ENCODE measurements at places on chromosomes 12 and 14.
A peak's percentile ranks its signal among the peaks of the same experiment; 100 is the strongest.

GRCh38 chr14:31435276-31435675 is 14.9 kb upstream of the HEATR5A start:
- DNase-seq = no peak

DNA sequence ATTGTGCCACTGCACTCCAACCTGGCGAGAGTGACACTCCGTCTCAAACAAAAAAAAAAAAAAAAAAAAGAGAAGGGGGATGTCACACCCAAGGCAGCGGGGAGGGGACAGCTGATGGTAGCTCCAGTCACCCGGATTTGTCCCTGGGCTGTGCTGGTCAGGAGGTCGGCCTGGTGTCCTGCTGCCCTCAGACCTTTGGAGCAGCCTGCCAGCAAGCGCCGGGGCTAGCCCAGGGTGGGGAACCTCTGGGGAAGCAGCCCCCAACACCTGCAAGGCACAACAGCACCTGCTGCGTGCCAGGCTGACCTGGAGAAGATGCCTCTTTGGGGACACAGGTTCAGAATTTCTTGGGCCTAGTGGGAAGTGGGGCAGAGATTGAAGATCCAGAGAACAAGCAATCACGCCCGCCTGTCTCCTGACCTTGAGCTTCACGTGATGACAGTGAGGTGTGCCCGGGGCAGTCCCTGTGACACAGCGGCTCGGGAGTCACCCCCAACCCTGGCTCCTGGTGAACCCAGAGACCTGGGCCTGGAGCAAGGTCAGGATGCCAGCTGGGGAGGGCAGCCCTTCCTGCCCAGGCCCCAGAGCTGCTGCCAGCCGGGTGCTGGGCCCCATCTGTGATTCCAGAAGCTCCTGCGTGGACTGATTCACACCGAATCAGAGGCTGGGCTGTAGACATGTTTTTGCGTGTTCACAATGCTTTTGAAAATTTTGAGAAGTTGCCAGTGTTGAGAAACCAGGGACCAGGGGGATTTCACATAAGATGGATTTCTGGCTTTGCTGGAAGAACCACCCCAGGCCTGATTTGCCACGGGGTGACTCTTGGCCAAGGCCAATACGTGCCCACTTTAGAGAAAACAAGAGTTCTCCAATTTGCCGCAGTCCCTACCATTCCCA is 66.4 kb downstream of the RFLNA start:
- no peak for DNase-seq

GRCh38 chr12:19695244-19696098 is 256.2 kb downstream of the AEBP2 start:
- DNase-seq = no peak

DNA sequence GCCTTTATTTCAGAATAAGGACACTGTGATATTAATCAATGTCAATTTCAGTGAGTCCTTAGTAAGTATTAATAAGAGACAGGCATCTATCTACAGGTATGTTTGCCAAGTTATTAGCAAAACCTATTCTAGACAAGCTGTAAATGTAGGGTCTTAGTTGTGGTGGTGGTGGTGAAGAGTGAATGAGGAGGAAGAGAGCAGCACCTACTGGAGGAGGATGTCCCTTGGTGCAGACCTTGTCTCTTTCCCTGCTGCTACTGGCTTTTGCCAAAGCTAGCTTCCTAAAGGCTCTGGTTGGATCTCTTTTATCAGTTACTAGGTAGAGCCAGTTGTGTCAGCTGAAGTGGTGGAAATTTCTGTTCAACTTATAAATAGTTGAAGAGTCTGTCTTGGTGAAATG is 304.8 kb upstream of the ATP2B1 start:
- DNase-seq = peak; percentile 6

GRCh38 chr12:66453844-66454243 is 151.6 kb downstream of the HELB start:
- DNase-seq = no peak

GRCh38 chr14:87097015-87097414 is 896.0 kb downstream of the GALC start:
- no peak for DNase-seq

GRCh38 chr12:54958048-54958658 is 26.4 kb downstream of the TESPA1 start:
- peak; percentile 40 for DNase-seq

DNA sequence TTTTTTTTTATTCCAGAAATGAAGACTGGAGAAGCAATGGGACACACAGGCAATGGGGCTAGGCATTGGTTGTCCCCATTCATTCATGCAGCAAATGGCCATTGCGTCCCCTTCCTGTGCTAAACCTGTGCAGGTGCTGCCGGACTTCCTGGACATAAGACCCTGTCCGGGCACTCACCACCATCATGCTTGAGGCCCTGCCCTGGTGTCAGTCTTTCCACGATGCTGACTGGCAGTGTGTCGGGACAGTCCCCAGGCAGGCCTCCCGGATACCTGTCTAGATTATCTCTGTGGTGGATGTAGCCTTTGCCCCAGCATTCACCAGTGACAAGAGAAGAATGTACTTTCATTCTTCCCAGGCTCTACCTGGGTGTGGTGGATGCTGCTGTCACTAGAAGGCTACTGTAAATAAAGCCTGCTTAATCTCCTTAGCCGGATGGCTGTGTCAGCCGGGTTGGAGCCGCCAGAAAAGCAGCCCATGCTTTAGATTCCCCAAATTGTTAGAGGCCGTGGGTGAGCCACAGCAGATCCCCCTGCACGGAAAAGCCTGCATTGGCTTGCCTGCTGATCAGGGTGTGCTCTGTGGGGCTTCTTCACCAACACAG is 94.5 kb upstream of the PARP11 start:
- no peak for DNase-seq

DNA sequence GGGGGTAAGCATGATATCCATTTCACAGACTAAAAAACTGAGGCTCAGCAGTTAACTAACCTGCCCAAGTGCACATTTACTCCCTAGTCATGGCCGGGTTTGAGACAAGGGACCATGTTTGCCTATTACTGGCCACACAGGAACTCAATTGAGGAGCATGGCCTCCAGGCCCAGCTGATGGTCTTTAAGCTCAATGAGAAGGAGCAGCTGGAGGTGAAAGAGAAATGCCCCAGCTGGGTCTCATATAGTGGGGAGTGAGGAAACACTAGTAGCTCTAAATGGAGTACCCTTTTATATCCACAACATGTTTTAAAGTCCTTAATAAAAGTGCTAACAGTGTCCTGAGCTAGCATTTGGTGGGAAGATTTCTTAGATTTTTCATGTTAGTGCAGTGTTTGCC is 1.6 kb downstream of the TDP1 start:
- no peak for DNase-seq

DNA sequence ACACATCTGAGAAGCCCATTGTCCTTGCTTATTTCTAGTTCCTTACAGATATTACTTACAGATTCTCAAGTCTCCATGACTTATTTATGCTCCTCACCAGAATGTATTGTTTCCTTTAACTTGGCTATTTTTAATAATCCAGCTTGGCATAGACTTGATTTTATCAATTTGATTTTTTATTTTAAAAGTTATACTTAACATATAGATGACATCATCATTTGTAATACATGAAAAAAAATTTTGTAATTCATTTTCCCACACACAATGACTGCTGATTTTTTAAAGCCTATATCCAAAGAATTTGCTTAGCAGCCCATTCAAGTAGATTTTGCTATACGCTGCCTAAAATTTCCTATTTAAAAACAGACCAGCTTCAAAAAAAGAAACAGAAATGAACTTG is 39.8 kb downstream of the PTPRR start:
- no peak for DNase-seq

DNA sequence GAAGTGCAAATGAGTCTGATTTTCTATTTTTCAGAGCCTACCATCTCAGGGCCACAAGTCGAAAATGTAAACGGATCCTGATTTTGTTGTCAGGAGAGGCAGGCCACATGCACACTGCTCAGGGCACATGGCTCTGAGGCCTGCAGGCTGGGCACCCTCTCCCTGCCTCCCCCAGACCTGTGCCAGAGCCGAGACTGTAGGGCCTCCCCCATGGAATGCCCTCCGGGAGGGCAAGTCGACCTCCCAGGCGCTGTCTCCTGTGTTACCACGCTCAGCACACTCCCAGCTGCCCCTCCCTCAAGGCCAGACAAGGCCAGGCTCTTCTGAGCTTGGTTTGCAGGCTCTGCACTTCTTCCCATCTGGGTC is 121.7 kb downstream of the CRACR2A start:
- no peak for DNase-seq

DNA sequence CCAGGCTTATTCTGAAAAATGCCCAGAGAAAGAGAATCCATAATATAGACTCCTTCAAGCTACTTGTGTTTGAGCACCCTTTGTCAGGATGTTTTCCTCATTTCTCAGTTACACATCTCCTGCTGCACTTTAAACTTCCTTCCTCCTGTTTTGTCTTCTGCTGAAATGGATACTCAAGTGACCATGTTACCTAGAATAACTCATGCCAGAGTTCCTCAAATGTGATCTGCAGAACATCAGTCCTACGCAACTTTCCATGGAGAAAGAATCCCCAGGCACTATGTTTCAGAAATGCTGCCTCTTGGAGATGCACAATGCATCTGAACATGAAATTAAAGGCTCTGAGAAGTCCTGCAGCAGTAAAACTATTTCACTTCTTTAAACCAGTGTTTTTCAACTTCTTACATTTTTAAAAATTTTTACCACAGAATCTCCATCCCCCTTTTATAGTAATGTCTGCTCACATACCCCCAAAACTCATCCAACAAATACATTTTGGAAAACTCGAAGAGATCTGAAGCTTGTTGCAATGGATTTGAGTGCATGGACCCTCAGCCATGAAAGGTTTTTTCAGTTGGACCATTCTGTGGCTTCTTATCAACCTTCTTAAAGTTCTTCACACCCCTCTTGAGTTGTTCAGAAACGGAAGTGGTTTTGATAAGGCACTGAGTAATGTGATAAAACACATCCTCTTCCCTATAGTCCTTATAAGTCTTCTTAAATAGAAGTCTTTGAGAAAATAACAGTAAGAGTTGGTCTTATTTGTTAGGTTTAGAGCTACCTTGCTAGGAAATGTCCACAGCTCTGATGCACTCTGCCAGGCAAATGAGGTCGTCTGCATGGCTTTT is 84.5 kb upstream of the KCNA1 start:
- no peak for DNase-seq

GRCh38 chr14:53942970-53943750 is 13.5 kb downstream of the BMP4 start:
- DNase-seq = no peak

- DNase-seq = peak; percentile 69
Measured at GRCh38 chr12:52358575-52359350, 8.5 kb downstream of the KRT85 start.

- no peak for DNase-seq
Measured at GRCh38 chr14:104576970-104577332, 2.6 kb upstream of the C14orf180 start.

GRCh38 chr12:49557187-49557916 is 10.6 kb downstream of the MCRS1 start:
- no peak for DNase-seq

- no peak for DNase-seq
Measured at GRCh38 chr14:101704140-101704539, 57.4 kb upstream of the PPP2R5C start.

DNA sequence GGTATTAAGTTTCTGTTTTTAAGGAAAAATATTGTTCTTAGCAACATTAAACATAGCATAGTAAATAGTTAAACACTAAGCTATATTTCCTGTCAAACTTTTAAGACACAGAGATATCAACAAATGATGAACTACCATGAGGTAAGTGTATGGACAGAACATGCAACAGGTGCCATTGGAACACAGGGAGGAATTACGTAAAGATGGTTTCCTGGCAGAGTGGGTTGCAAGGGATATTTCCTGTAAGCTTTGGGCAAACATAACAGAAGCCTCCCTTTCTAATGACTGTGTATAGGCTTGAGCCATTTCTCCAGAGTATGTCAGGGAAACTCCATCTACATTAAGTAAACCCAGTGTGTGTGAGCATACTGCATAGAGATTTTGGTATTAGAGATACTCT is 31.7 kb upstream of the HELB start:
- no peak for DNase-seq

DNA sequence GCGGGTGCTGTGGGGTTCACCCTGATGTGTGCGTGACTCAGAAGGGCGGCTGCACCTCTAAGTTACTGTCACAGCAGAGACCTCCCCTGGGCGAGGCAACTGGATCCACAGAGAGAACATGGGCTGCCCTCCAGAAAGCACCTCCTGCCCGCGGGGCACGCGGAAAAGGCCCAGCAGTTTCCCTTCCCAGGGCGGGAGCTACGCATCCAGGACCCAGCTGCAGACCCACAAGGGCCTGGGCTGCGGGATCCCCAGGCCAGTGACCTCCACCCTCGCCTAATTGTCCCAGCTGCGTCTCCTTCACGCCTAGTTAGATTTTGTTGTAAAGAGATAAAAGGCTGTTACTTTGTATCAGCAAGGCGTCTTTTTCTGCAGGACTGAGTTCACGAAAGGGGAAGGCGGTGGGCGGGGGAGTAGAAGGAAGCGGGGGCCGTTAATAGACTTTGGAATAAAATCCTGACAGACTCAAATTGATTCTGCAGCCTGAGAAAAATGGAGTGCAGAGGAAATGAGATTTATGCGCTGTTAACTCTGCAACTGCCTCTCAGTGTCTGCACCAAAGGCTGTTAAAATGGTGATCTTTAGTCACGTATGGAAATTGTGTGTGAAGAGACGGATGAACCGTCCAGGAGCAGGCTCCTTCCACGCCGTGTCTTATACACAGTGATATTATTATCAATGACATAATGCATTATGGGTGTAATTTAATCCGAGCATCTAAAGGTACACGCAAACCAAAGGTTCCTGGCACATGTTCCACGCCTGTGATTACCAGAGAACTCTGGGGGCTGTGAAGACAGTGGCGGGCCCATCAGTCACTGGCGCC is 65.9 kb upstream of the FBRSL1 start:
- no peak for DNase-seq

GRCh38 chr12:79191391-79191790 is 326.8 kb downstream of the SYT1 start:
- DNase-seq = no peak

DNA sequence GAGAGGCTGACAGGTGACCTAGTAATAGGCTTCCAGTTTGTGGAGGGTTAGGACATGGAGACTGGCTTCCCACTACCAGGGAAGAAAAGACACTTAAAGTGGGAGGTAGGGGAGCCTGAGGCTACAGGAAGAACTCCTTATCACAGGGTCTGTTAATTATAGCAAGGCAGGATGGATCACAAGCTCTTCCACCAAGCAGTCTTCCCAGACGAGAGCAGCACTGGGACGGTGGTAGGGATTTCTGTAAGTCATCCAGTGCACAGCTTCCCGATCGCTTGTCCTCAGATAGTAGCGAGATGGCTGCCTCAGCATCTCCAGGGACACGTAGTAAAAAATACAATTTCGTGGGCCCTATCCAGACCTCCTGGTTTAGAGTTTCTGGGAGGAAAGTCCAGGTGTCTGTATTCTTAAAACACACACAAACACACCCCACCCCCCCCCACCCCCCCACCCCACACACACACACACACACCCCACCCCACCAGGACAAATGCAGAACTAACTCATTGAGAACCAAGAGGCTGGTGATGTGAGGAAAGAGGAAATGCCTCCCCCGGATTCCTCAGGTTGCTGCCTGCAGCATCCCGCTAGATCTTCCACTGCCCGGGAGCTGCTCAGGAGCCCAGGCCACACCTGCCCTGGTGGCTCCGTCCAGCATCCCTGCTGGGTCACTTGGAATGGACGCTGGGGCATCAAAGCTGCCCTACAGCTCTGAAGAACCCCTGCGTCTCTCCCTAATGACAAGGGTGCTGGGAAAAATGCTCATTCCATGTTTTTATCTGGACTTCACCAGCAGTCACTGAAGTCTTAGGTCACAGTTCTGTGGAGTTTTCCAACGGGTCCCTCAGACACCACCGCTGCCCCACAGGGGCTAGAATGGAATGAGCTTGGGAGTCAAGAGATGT is 307.2 kb downstream of the CACNA1C start:
- no peak for DNase-seq

Measured in GM10248 (cell line).